ENCODE measurements at places on chromosomes 16 and 17.
A peak's percentile ranks its signal among the peaks of the same experiment; 100 is the strongest.

DNA sequence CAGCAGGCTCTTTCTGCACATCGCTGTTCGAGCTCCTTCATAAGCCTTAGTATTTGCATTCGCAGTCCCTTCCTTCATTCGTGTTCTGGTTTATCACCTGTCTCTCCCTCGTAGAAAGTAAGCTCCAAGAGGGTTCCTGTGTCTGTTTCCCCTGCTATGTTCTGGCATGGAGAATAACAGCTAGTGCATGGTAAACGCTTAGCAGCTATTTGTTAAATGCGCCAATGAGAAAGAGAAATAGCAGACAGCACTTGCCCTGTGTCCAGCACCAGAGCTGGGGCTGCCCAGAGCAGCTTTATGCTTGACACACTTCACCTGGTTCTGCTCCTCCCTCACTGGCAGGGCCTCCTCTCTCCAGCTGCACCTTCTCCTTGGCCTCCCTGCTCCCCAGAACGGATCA lies 5.5 kb downstream of the ZNF688 start:
- DNase-seq, result no peak
- H3K36me3 ChIP-seq, result peaks cover 4% of the 10 kb centered on the region
- no peaks in the 10 kb centered on the region for H3K27me3 ChIP-seq
- H3K4me1 ChIP-seq, result peaks cover 57% of the 10 kb centered on the region

DNA sequence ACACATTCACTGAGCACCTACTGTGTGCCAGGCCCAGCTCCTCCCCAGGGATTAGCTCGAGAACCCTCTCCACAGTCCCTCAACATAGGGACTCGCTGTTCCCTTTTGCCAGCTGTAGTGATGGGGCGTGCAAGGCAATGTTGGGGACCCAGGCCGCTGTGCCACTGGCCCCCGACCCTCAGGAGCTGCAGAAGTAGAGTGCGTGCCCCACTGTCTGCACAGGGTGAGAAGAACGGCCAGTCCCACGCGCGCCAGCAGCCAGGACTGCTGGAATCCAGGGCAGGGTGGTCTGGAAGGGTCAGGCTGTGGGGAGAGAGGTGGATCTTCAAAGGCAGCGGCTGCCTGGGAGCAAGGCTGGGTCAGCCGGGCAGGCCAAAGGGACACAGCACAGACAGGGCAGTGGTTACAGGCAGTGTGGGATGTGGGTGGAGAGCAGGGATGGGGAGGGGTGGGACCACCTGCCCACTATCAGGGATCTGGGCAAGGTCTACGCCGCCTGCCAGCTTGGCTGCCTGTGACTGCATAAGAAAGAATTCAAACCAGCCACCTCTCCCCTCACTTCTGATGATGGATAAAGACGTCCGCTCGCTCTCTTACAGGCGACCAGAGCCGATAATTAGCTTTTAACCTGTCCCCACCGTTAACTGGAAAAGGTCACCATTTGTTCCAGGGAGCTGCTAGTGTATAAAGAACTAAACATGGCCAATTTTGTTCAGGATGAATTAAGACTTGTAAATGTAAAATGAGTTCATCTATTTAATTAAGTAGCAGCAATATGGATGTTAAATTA lies 86.7 kb upstream of the GSE1 start:
- H3K36me3 ChIP-seq, result no peaks in the 10 kb centered on the region
- no peaks in the 10 kb centered on the region for H3K4me1 ChIP-seq

- H3K27me3 ChIP-seq, result peaks cover 11% of the 10 kb centered on the region
- DNase-seq, result no peak
- H3K36me3 ChIP-seq, result no peaks in the 10 kb centered on the region
- no peaks in the 10 kb centered on the region for H3K4me1 ChIP-seq
- no peak overlapping the region for H3K27ac ChIP-seq
Observed at GRCh38 chr16:66131156-66131807, 235.2 kb upstream of the CDH5 start.

DNA sequence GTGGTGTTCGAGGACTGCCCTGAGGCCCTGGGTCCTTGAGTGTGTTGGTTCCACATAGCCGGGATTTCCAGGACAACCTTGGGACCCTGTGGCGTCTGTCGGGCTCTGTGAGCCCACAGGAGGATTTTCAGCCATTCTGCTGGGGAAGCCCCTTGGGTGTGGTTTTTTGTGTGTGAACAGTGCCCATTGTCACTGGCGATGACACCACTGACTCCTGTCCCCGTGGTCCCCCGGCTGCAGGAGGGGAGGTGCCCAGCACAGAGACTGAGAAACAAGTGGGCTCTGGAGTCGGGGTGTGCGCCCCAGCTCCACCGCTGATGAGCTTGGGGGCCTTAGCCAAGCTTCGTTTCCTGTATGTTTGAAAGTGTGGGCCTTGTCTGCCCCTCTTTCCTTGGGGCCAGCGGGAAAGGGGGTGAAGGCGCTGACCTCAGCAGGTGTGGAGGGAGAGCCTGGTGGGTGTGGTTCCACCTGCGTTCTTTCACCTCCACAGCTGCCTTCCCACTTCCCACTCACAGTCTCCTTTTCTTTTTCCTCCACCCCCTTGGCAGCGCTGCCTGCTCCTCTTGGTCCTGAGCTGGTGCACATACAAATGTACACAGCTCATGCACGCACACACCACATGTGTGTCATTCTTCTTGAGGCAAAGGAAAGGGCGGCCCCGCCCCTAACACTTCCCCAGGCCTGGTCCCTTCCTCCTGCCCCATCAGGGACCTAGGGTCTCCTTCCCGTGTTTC lies 16.1 kb downstream of the MGRN1 start:
- H3K4me3 ChIP-seq, result no peak overlapping the region
- no peak overlapping the region for H3K27ac ChIP-seq
- H3K4me1 ChIP-seq, result peaks cover 11% of the 10 kb centered on the region
- no peak for DNase-seq
- H3K36me3 ChIP-seq, result no peaks in the 10 kb centered on the region

GRCh38 chr16:85142129-85142513 lies 29.8 kb upstream of the CIBAR2 start:
- DNase-seq, result no peak
- no peak overlapping the region for H3K27ac ChIP-seq
- no peaks in the 10 kb centered on the region for H3K36me3 ChIP-seq
- no peaks in the 10 kb centered on the region for H3K4me1 ChIP-seq
- no peak overlapping the region for H3K4me3 ChIP-seq

GRCh38 chr16:8173111-8173644 lies 417.1 kb downstream of the TMEM114 start:
- no peaks in the 10 kb centered on the region for H3K36me3 ChIP-seq
- H3K27ac ChIP-seq, result no peak overlapping the region
- H3K27me3 ChIP-seq, result no peaks in the 10 kb centered on the region
- H3K4me3 ChIP-seq, result no peak overlapping the region
- no peaks in the 10 kb centered on the region for H3K4me1 ChIP-seq
- DNase-seq, result no peak

DNA sequence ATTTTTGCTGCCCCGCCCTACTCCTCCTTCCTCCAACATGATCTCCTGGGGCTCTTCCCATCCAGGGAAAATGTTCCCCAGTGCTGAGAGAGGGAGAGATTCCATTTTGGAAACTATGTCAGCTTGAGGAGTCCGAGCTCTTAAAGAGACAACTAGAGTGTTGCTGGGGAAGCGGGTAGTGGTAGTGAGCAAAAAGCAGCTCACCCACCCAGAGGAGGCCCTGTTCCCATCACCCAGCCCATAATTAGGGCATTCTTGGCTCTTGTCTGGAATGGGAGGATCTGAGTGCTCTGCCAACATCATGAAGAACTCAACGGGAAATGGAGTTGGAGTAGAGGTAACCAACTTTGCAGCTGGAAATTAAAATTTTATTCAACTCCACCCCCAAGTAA lies 9.1 kb upstream of the MSL1 start:
- DNase-seq, result no peak
- H3K36me3 ChIP-seq, result no peaks in the 10 kb centered on the region
- H3K27me3 ChIP-seq, result no peaks in the 10 kb centered on the region
- H3K4me3 ChIP-seq, result no peak overlapping the region
- peaks cover 65% of the 10 kb centered on the region for H3K4me1 ChIP-seq

DNA sequence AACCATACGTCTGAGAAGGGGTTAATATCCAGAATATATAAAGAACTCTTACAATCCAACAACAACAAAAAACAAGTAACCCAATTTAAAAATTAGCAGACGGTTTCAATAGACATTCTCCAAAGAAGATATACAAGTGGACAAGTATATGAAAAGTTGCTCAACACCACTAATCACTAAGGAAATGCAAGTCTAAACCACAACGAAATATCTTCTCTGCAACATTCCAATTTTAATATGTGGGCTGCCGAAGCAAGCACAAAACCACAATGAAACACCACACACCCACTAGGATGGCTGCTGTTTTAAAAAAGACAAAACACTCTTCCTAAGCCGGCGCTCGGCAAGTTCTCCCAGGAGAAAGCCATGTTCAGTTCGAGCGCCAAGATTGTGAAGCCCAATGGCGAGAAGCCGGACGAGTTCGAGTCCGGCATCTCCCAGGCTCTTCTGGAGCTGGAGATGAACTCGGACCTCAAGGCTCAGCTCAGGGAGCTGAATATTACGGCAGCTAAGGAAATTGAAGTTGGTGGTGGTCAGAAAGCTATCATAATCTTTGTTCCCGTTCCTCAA lies 5.9 kb upstream of the SLC13A2 start:
- H3K36me3 ChIP-seq, result no peaks in the 10 kb centered on the region
- H3K4me1 ChIP-seq, result no peaks in the 10 kb centered on the region
- no peak overlapping the region for H3K4me3 ChIP-seq
- H3K27me3 ChIP-seq, result no peaks in the 10 kb centered on the region
- no peak for DNase-seq
- no peak overlapping the region for H3K27ac ChIP-seq

GRCh38 chr17:40101367-40102210 lies 1.2 kb upstream of the NR1D1 start:
- DNase-seq, result no peak
- no peak overlapping the region for H3K4me3 ChIP-seq
- H3K36me3 ChIP-seq, result no peaks in the 10 kb centered on the region
- H3K4me1 ChIP-seq, result peaks cover 90% of the 10 kb centered on the region
- H3K27ac ChIP-seq, result peak overlapping the region; percentile 92

DNA sequence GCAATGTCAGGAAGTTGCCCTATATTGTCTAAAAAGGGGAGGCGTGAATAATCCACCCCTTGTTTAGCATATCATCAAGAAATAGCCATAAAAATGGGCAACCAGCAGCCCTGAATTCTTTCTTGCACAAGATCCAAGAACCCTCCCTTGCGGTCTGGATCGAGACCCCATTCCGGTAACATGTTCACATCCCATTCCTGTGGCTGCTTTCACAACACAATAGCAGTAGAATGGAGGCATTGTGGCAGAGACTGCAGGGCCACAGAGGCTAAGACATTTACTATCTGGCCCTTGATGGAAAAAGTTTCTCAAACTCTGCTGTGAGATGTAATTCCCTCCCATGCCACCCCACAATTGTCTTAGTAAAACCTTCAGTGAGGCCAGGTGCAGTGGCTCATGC lies 73.2 kb downstream of the RMI2 start:
- H3K27ac ChIP-seq, result no peak overlapping the region
- no peak overlapping the region for H3K4me3 ChIP-seq
- no peaks in the 10 kb centered on the region for H3K4me1 ChIP-seq
- no peaks in the 10 kb centered on the region for H3K36me3 ChIP-seq

GRCh38 chr16:48534601-48535340 lies 75.2 kb downstream of the N4BP1 start:
- H3K27ac ChIP-seq, result no peak overlapping the region
- DNase-seq, result no peak
- peaks cover 4% of the 10 kb centered on the region for H3K36me3 ChIP-seq
- no peak overlapping the region for H3K4me3 ChIP-seq
- H3K27me3 ChIP-seq, result no peaks in the 10 kb centered on the region
- peaks cover 9% of the 10 kb centered on the region for H3K4me1 ChIP-seq

DNA sequence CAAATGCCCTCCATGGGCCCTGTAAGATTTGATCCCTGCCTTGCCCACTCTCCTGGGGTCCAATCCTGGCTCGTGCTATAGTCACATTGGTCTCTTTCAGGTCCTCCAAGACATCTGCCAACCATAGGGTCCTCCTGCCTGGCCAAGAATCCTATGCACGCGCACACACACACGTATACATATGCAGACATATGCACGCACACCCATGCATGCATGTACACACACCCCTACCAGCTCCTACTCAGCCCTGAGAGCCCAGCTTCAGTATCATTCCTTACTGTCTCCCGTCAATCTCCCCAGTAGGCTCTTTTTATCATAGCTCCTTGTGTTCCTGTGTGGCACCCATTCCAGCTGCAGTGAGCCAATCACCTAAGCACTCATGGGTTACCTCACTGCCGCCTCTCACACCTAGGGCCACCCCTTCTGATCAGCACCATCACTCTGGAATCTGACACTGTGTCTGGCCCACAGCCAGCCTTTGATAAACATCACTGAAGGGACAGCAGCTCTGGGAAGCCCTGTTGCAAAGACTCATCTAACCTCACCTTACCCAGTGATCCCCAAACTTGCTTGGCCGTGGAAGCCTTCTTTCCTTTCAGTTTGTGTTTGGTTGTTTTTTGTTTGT lies 7.9 kb upstream of the DNAH17 start:
- H3K4me1 ChIP-seq, result no peaks in the 10 kb centered on the region
- no peaks in the 10 kb centered on the region for H3K36me3 ChIP-seq
- H3K27me3 ChIP-seq, result no peaks in the 10 kb centered on the region
- H3K27ac ChIP-seq, result no peak overlapping the region

GRCh38 chr17:58245428-58246103 lies 7.2 kb downstream of the LPO start:
- no peak overlapping the region for H3K27ac ChIP-seq
- peaks cover 11% of the 10 kb centered on the region for H3K4me1 ChIP-seq
- no peak overlapping the region for H3K4me3 ChIP-seq
- H3K36me3 ChIP-seq, result no peaks in the 10 kb centered on the region
- no peaks in the 10 kb centered on the region for H3K27me3 ChIP-seq

DNA sequence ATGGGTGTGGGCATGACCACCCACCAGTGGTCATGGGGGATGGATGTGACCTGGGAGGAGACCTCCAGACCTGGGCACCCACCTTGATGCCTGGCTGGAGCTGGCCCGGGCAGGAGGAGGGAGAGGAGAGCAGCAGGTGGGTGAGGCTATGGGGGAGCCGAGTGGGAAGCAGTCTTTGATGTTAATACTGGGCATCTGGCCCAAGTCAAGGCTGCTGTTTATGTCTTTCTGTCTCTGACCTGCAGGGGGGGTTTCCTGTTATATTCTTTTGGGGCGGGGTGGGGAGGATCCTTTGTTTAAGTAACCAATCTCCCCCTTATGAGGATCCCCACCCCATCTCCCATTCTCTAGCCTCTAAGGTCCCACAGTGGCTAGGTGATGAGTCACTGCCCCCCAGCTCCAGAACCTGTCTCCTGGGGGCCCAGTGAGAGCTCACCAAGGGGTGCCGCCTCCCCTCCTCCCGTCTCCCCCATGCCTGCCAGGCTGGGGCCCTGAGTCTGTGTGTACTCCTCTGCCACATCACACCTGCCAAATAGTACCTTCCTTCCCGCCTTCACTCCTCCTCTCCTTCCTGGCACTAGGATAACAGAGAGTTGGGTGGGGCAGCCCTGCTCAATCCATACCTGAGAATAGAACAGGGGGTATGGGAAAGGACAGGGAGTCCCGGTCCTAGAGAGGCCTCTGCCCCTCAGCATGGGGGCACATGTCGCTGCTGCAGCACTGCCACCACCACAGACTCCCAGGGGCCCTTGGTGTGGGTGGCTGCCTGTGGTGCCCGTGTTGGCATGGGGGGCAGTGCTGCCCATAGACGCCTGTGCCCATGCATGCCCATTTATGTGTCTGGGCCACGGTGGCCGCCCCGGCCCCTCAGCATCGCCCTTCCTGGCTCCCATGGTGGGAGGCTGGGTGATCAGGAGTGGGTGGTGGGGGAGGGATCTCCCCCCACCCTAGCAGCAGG lies 7.3 kb downstream of the THRA start:
- no peaks in the 10 kb centered on the region for H3K27me3 ChIP-seq
- peak overlapping the region; percentile 47 for H3K4me3 ChIP-seq
- peak overlapping the region; percentile 54 for H3K27ac ChIP-seq
- peaks cover 77% of the 10 kb centered on the region for H3K4me1 ChIP-seq
